HepG2 (cell line): ENCODE measurements at places on chromosomes 6 and 20. TPM values are rescaled to one million over a fixed set of nuclear protein-coding genes. Genes with fewer than 3 reads are reported as not detected.

Gene E2F1
- total RNA-seq = 25.3 and 39.4 TPM in 2 replicates

DNA sequence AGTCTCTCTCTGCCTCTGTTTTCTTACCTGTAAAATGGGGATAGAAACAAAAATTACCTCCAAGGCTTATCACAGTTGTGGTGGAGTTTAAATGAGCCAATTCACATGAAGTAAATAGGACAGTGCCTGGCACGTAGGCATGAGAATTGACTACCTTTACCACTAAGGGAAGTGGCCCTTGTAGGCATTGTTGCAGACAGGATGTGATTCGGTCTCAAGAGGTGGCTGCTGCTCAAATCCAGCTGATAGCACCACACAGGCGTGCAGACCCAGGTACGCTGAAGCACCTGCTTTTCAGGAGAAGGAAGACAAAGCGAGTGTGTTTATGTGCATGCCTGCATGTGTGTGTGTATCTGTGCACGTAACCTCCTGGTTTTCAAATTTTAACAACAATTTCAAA is 108.6 kb downstream of the EYA2 start:
- no peaks in the 10 kb centered on the region for H3K4me1 ChIP-seq
- no peak overlapping the region for H3K4me3 ChIP-seq
- DNase-seq = no peak
- H3K27ac ChIP-seq = no peak overlapping the region

DNA sequence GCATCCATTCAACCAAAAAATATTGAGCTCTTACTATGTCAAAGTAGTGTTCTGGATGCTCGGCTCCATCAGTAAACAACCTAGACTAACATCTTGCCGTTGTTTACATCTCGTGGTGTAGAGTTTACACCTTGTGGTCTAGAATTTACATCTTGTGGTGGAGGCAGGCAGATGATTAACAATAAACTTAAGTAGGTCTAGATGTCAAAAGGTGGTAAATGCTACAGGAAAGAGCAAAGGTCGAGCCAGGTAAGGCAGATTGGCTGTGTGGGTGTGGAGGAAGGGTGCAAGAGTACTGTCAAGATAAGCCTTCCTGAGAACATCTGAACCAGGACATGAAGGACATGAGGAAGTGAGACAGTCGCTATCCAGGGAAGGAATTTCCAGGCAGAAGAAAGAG is 88.4 kb upstream of the ESR1 start:
- no peak for DNase-seq
- no peaks in the 10 kb centered on the region for H3K27me3 ChIP-seq
- peaks cover 17% of the 10 kb centered on the region for H3K4me1 ChIP-seq
- H3K27ac ChIP-seq = no peak overlapping the region
- no peaks in the 10 kb centered on the region for H3K36me3 ChIP-seq
- no peak overlapping the region for H3K4me3 ChIP-seq

DNA sequence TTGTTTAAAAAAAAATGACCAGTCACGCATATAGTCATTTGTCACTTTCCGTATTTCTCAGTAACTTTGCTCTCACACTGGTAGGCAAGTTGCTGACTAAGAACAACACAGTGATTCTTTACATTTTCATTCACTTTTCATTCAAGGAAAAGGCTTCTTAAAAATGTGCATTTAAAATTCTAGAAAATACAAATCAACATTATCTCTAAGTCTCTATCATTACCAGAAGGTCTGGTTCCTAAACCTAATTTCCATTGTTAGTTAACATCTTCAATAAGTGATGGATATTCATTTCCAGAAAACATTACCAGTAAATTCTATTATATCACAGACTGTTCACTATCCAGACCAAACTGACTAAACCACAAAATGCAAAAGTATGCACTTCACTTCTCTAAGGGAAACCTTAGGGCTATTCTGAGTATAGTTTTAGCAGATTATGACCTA is 115.3 kb downstream of the AHI1 start:
- H3K4me3 ChIP-seq = no peak overlapping the region
- H3K27ac ChIP-seq = no peak overlapping the region
- no peak for DNase-seq
- no peaks in the 10 kb centered on the region for H3K36me3 ChIP-seq
- no peaks in the 10 kb centered on the region for H3K4me1 ChIP-seq

Gene LY6G5B
- total RNA-seq = 0.73 and 7.8 TPM in 2 replicates

GRCh38 chr6:4504700-4505099 is 271.5 kb upstream of the CDYL start:
- H3K4me1 ChIP-seq = no peaks in the 10 kb centered on the region
- no peaks in the 10 kb centered on the region for H3K27me3 ChIP-seq
- H3K4me3 ChIP-seq = no peak overlapping the region
- no peak for DNase-seq
- no peaks in the 10 kb centered on the region for H3K36me3 ChIP-seq

Gene GSTA2
- total RNA-seq = 13.7 and 21.5 TPM in 2 replicates

DNA sequence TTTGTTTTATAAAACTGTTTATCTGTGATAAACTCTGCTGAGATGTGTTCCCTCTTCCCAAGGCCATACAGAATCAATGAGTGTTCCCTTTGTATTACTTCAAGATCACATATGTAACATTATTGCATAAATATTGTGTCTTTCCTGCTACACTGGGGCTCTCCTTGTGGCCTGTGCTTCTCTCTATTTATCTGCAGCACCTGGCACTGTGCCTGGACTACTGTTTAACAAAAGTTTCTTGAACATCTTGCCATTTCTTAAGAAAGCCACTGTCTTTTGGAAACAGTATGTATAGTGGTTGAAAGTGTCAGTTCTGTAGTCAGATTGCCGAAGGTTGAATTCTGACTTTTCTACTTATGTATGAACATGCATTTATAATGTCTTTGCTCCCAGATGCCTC is 169.0 kb upstream of the SCGN start:
- no peaks in the 10 kb centered on the region for H3K27me3 ChIP-seq
- no peak for DNase-seq
- no peaks in the 10 kb centered on the region for H3K36me3 ChIP-seq
- H3K4me3 ChIP-seq = no peak overlapping the region
- no peaks in the 10 kb centered on the region for H3K4me1 ChIP-seq

GRCh38 chr6:45679631-45680030 is 301.9 kb upstream of the SUPT3H start:
- H3K4me3 ChIP-seq = no peak overlapping the region
- H3K27ac ChIP-seq = no peak overlapping the region
- no peaks in the 10 kb centered on the region for H3K36me3 ChIP-seq
- DNase-seq = no peak

- H3K4me1 ChIP-seq = peaks cover 99% of the 10 kb centered on the region
- H3K4me3 ChIP-seq = no peak overlapping the region
- no peak for DNase-seq
- no peaks in the 10 kb centered on the region for H3K27me3 ChIP-seq
- no peaks in the 10 kb centered on the region for H3K36me3 ChIP-seq
- H3K27ac ChIP-seq = peak overlapping the region; percentile 96
These were observed 115.5 kb upstream of the LOC128125822 start for GRCh38 chr6:63456734-63457133.

GRCh38 chr6:41596096-41596685 is 42.1 kb upstream of the MDFI start:
- peaks cover 11% of the 10 kb centered on the region for H3K4me1 ChIP-seq
- H3K36me3 ChIP-seq = peaks cover 67% of the 10 kb centered on the region
- H3K4me3 ChIP-seq = no peak overlapping the region
- H3K27me3 ChIP-seq = no peaks in the 10 kb centered on the region
- no peak overlapping the region for H3K27ac ChIP-seq

DNA sequence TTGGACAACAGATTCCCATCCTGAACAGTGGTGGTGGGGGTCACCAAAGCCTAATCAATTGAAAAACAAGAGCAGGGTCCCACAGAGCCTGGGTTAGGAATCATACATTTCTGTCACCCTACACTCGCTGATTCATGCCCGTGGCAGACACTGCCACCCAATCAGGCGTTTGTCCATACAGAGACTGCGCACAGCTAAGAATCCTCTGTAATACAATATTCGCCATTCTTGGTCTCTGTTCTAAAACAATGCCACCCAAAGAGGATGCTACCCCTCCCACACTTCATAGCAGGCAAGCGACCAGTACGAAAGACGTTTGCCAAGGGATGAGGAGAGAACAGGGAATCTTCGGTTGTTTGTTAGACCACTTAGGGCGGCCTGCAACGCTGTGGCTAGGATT is 28.1 kb upstream of the SLC22A23 start:
- no peaks in the 10 kb centered on the region for H3K36me3 ChIP-seq
- no peak overlapping the region for H3K4me3 ChIP-seq
- peaks cover 3% of the 10 kb centered on the region; the same call in 1 of the 2 replicates for H3K27me3 ChIP-seq
- no peak overlapping the region for H3K27ac ChIP-seq
- DNase-seq = no peak

Gene MOCS3
- 8.4 and 9.7 TPM in 2 replicates for total RNA-seq

Gene SRMS
- total RNA-seq = not detected in 2 replicates

DNA sequence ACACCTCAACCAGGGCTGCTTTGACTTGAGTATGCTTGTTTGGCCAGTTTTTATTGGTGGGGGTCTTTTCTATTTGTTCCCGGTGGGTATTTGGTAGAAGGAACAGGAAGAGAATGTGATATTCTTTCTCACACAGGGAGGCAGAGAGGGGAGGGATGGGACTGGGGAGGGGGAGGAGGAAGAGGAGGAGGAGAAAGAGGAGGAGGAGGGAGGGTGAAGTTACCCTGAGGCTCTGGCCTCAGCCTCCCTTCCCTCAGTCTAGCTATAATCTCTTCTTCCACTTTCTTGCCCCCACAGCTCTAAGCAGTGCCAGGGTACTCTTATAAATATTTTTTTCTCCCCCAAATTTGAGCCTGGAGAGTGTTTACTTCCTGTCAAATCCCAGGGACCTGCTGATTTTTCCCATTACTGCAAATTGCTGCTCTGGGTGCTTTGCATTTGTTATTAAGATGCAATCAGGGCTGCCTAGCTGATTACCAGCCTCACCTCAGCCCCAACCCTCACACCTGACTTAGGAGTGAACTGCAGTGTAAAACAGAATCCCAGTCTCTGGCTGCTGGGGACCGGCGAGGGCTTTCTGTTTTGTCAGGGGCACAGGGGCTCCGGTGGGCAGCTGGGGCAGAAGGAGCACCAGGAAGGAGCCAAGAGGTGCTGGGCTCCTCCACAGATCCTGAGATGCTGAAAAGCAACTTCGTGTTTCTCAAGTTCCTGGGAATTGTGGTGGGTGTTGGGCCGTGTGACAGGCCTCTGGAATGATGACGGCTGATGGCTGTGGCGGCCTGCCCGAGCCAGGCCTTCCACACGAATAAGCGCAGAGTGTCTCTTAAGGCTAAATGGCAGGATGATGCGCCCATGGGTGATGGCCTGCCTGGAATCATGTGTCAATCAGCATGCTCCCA is 141.4 kb downstream of the CD83 start:
- H3K27me3 ChIP-seq = no peaks in the 10 kb centered on the region
- no peaks in the 10 kb centered on the region for H3K36me3 ChIP-seq
- no peak overlapping the region for H3K27ac ChIP-seq
- no peak overlapping the region for H3K4me3 ChIP-seq
- no peak for DNase-seq
- no peaks in the 10 kb centered on the region for H3K4me1 ChIP-seq

DNA sequence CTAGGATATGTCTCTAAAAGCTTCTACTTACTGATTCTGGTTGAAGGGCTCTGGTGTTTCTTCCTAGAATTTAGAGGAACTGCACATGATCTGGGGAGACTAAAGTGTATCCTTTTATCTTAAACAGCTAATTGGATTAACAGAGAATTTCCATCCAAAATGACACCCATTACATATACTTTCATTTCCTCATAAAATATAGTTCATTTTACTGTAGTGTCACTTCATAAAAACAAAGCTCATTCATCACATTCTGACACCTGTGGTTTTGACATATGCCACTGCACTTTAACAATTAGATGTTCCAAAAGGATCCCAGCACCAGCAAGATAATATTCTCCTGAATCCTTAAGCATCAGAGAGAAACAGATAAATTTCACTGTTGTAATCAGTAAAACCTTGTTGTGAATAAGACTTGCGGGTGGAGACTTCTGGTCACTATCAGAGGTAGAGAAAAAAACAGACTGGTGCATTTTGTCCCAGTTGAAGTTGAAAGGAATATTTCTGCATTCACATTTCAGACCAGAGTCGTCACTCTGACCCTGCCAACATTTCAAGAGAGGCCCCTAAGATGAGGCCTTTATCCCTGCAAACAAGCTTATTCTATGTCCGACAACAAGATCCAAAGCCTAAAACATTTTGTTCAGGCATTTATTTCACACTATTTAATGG is 175.3 kb upstream of the BMP5 start:
- no peak overlapping the region for H3K4me3 ChIP-seq
- H3K27ac ChIP-seq = no peak overlapping the region
- H3K36me3 ChIP-seq = no peaks in the 10 kb centered on the region
- H3K27me3 ChIP-seq = no peaks in the 10 kb centered on the region
- H3K4me1 ChIP-seq = no peaks in the 10 kb centered on the region

Gene ARMH2
- total RNA-seq = not detected in 2 replicates

Gene CD93
- not detected in 2 replicates for total RNA-seq

GRCh38 chr6:164108869-164109769 is 694.6 kb downstream of the QKI start:
- H3K4me3 ChIP-seq = no peak overlapping the region
- no peak for DNase-seq
- no peaks in the 10 kb centered on the region for H3K36me3 ChIP-seq

Gene PRSS16
- not detected in 2 replicates for total RNA-seq

Gene FOXS1
- not detected in 2 replicates for total RNA-seq

DNA sequence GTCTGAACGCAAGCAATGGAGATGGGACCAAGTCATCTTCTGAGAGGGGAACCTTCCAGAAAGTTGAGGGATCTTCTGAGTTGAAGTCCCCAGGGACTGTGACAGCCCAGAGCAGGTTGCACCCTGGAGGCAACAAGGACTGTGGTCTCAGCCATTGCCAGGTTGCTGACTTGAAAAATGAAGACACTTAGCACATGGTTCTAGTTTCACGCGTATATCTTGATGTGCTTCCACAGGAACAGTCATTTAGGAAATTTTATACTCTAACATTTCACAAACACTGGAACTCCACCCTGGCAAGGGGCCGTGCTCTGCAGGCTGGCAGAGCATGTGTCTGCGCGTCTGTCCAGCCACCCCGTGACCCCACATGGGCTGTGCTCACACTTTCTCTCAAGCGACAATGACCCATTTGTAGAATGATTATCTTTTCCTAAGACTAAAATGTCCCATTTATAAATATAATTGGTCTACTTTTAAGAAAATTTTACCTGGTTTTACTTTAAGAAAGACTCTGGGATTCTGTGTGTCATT is 157.0 kb downstream of the ERMARD start:
- no peak overlapping the region for H3K27ac ChIP-seq
- H3K4me3 ChIP-seq = no peak overlapping the region
- H3K27me3 ChIP-seq = peaks cover 11% of the 10 kb centered on the region
- H3K4me1 ChIP-seq = no peaks in the 10 kb centered on the region
- no peaks in the 10 kb centered on the region for H3K36me3 ChIP-seq
